GM19239 (cell line): ENCODE measurements at places on chromosomes 7 and 10.

GRCh38 chr10:119383174-119383856 is 159.2 kb downstream of the RGS10 start:
- no peak for DNase-seq

DNA sequence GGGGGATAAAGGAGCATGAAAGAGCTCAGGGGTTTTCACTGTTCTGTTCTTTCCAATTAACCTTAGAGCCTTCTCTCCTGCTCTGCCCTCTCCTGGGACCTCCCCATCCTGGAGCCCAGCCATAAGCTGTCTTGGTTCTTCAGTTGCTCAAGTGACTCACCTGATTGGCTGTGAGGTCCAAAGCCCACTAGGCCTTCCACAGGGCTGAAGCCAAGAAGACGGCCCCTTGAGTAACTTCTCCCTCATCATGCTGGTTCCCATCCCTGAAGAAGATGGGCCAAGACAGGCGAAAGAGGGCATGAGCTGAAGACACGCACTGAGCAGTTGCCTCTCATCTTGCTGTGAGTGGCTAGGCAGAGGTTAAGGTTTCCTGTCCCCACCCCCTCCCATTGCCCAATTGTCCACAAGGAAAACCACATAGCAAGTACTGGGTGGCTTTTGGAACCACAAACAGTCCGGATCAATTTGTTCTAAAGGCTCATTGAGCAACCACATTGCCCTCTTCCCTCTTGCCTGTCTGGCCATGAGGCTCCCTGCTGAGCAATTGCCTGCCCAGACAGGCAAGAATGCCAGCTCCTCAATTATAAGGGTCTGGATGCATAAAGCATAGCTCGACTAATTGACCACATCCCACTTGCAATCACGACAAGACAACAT is 43.9 kb upstream of the GPAM start:
- DNase-seq: no peak

GRCh38 chr10:119540038-119540437 is 2.5 kb downstream of the RGS10 start:
- DNase-seq: no peak

GRCh38 chr7:158805414-158805813 is 23.9 kb downstream of the ESYT2 start:
- no peak for DNase-seq

DNA sequence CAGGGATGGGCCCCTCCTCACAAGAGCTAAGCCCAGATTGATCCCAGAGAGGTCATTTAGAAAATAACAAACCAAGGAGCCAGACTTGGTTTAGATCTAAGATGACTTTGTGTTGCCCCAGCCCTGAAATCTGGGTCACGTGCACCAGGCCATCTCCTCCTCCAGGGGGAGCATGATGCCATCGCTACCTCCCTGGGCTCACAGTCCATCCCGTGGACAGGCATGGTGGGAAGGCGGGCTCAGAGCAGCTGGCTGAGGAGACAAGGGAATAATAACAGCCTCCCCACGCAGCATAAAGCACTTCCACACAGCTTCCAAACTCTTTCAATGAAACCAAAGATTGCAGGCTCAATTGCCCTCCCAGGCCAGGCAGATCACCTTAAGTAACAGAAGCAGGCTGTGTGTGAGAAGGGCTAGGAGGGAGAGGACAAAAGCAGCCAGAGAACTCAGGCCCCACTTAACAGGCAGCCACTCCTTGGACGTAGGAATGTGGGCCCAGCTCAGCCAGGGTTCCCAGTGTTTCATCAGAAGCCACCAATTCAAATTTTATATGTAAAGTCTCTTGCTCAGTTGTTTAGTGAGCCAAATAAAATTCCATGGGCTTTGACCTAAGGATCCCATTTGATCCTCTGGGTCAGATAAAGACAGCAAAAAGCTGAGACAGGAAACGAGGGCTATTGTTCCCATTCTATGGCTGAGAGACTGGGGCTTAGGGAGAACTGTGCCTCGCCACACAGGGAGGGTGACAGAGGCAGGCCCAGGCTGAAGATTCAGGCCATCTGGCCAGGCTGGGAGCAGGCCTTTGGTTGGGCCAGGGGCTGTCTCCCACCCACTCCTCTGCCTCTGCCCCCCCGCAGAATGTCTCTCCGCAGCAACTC is 100.2 kb downstream of the COL13A1 start:
- DNase-seq: peak; percentile 46

DNA sequence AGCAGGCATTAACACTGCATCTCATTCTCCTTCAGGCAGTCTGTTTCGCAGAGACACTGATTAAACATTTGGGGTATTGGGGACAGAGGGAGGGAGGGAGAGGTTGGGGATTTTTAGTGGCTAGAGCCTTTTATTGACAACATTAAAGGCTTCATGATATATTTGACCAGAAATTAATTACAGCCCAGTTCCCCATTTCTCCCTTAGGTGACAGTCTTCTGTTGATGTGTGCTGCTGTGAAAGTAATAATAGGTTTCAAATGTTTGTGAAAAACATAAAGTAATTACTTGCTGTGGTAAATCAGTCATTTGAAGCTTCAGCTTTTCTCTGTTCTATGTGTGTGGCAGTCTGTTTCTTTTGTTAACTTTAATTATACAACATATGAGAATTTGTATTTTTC is 105.3 kb upstream of the LRGUK start:
- DNase-seq: no peak

DNA sequence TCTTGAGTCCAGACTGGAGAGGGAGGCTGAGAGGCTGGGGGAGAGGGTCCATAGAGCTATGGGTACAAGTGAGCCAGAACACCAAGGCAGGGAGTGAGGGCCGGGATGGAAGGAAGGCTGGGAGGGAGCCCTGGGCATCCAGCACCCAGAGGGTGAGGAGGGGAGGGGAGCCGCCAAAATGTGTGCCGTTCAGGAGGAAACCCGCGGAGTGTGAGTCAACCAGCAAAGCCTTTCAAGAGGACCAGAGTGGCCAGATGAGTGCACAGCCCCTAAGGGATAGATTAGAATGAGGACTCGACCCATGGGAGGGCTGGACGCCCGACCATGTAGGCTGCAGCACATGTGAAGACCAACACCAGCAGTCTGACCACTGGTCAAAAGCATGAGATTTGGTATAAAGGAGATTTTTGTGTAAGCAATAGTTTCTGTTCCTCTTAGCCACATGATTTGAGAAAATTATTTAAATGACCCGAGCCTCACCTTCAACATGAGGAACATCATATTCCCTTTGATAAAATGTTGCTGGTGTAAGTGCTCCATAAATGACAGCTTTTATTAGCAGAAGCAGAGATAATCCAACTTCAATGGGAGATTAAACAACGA is 179.7 kb upstream of the GRB10 start:
- DNase-seq: no peak

DNA sequence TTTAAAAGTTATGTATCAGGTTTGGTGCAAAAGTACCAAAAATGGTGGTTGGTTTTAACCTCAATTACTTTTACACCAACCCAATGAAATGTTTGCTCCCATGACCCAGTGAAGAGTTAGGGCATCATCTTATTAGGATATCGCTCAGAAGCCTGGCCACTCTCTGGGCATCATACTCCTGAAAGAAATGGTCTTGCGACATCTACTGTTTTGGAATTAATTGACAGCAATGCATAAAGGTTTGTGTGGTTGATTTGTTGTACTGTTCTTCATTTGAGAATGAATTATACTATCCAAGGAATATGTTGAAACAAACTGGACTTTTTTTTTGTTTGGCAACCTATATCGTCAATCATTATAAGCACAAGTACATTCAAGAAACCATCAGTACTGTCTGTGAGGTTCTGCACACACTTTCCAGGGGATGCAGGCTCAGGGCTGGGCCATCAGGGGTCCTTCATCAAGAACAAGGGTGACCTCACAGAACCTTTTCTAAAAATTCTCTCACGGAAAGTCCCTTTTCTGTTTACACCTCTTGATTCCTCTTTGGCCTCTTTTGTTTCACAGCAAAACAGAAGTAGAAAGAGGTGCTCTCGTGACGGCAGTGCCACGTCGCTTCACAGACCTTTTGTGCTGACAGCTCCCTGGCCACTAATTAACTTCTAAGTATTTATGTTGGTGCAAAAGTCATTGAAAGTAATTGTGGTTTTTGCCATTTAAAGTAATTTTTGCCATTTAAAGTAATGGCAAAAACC is 117.2 kb upstream of the KLF6 start:
- DNase-seq: peak; percentile 55

GRCh38 chr10:114506871-114507385 is 102.6 kb upstream of the AFAP1L2 start:
- no peak for DNase-seq

DNA sequence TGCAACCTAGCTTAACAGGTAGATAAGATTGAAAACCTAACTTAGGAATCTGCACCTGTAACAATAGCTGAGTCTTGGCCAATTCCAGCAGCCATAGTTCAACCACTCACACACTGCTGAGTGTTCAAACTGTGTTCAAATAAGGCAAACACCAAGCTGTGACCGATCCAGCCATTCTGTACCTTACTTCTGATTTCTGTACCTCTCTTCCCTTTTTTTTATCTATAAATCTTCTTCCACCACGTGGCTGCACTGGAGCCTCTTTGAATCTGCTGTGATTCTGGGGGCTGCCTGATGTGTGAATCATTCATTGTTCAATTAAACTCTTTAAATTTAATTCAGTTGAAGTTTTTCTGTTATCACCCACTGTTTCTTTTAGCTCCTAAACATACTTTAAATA is 15.7 kb upstream of the FOXL3 start:
- DNase-seq: no peak

- no peak for DNase-seq
Observed at GRCh38 chr10:44260286-44260928, 124.5 kb downstream of the CXCL12 start.

DNA sequence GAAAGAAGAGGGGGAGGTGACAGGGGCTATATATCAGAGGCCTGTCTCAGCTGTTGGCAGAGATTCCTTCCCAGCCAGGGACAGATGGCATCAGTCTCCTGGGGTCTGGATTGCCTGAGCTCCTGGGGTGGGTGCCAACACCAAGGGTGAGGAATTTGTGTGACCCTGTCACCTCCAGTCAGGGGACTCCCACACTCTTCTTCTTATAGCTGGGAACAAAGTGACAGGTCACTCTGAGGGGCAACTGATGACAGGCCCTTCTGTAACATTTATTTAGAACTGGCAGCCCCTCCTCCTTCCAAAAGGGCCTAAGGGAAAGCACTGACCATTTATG is 53.7 kb upstream of the DUSP5 start:
- DNase-seq: no peak

GRCh38 chr7:33433357-33433756 is 304.0 kb downstream of the BBS9 start:
- no peak for DNase-seq

- no peak for DNase-seq
Observed at GRCh38 chr7:37062560-37062859, 338.2 kb upstream of the AOAH start.

DNA sequence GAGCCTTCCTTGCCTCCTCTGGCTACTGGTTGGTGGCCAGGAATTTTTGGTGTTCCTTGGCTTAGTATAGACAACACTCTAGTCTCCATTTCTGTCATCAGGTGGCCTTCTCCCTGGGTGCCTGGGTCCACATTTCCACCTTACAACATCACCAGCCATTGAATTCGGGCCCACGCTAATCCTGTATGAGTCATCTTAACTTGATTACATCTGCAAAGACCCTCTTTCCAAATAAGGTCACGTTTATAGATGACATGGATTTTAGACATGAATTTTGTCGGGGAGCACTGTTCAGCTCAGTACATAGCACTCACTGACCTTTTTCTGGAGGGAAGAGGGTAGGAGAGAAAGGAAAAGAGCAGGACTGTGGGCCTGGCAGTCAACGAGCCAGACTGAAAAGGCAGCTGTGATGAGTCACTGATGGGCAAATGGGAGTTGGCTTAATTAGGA is 39.4 kb downstream of the MMRN2 start:
- no peak for DNase-seq

DNA sequence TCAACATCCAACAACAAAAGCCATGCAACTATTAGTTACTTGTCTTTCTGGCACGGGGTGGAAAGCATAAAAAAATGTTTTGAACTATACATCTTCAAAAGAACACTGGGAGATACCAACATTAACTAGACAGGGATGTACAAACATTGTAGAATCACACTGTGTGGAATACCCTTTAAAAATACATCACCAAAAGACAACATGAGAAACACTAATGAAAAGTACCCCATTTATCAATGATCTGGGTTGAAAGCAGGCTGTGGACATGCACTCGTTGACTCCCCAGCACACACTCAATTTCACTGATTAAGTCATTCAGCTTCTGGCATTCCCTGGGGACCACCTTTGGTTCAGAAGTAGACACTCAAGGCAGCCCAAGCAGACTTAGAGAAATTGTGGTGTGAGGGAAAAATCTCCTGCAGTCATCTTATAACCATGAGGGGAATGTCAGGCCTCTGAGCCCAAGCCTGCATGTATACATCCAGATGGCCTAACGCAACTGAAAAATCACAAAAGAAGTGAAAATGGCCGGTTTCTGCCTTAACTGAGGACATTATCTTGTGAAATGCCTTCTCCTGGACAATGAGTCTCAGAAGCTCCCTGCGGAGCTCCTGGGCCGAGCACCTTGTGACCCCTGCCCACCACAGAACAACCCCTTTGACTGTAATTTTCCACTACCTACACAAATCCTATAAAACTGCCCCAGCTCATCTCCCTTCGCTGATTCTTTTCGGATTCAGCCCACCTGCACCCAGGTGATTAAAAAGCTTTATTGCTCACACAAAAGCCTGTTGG is 53.0 kb downstream of the CACUL1 start:
- DNase-seq: no peak

- DNase-seq: no peak
Observed at GRCh38 chr10:24988831-24989640, 26.9 kb downstream of the ENKUR start.

- DNase-seq: no peak
Observed at GRCh38 chr7:95421000-95421846, 13.6 kb downstream of the PON2 start.

GRCh38 chr10:24681572-24682088 is 42.1 kb downstream of the ARHGAP21 start:
- no peak for DNase-seq

- no peak for DNase-seq
Observed at GRCh38 chr7:36204929-36205635, 52.0 kb downstream of the EEPD1 start.

- no peak for DNase-seq
Observed at GRCh38 chr10:127585519-127586023, 36.5 kb downstream of the NPS start.

- no peak for DNase-seq
Observed at GRCh38 chr7:91685544-91685943, 195.0 kb downstream of the MTERF1 start.

- no peak for DNase-seq
Observed at GRCh38 chr7:29478226-29478625, 85.4 kb upstream of the PRR15 start.

DNA sequence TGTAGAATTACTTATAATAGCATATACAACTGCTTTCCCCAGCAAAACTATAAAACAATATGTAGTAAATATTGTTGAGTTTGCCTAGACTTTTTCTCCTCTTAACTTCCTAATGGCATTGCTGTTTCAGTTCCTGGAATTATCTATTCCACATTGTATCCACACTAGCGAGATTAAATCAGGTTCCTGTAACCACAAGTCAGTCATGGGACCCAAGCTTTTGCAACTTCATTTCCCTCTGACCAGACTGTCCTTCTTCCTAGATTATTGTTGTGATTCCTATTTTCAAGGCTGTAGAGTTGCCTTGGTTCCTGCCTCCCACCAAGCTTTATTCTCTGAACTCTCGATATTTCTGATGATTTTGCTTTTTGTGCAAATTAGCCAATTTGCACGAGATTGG is 173.3 kb upstream of the ZNF804B start:
- DNase-seq: no peak
